ENCODE measurements at places on chromosomes 2 and 18.

DNA sequence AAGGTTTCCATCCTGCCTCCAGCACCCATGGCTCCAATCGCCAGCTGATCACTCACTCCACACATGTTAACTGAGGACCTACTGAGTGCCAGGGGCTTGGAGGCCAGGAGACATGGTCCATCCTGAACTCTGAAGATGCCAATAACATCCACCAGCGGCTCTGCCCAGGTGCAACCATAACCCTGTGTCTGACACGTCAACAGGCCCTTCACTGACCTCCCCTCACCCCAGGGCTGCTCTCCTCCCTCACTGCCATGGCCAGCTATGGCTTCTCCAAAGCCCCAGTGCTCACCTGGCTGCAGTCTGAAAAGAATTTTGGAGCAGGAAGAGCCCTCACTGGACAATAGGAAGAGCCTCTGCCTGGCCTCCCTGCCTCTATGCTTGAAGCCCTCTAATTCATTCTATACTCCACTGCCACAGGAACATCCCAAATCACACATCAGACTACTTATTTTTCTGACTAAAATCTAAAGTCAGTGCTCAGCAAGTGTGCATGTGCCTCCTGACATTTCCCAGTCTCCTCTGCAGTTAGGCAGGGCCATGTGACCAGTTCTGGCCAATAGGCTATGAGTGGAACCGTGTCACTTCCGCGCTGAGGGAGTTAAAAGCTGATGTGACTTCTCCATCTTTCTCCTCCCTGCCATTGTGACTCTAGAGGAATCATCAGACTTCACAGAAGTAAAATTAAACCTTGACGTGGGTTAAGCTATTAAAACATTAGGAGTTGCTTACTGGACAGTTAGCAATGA, 37.2 kb downstream of the ZBTB7C start:
- DNase-seq, result no peak

DNA sequence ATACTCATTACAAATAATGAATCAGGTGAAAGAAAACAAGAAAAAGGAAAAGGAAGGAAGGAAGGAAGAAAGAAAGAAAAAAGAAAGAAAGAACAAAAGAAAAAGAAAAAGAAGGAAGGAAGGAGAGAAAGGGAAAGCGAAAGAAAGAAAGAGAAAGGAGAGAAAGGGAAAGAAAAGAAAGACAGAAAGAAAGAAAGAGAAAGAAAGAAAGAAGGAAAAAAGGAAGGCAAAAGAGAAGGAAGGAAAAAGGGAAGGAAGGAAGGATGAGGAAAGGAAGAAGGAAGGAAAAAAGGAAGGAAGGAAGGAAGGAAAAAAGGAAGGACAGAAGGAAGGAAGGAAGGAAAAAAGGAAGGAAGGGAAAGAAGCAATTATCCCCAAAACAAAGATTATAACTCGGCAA, 1460.4 kb upstream of the PIK3C3 start:
- no peak for DNase-seq

GRCh38 chr2:143429932-143430679, 300.9 kb downstream of the ARHGAP15 start:
- no peak for DNase-seq

DNA sequence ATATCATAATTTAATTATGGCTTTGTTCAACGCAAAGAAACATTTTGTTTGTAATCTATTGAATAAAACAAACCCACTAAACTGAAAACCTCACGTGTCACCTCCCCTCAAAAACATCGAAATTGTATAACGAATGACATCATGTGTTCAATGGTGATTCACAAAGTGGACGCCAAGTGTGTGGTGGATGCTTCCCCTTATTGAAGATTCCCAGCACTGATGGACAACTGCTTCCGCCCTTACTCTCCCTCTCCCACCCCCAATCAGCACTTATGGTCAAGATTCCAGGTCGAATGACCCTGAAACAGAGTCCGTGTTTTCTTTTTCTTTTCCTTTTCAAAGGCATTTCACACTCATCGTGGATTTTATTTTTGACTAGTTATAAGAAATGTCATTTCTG, 383.0 kb upstream of the SMIM21 start:
- no peak for DNase-seq

DNA sequence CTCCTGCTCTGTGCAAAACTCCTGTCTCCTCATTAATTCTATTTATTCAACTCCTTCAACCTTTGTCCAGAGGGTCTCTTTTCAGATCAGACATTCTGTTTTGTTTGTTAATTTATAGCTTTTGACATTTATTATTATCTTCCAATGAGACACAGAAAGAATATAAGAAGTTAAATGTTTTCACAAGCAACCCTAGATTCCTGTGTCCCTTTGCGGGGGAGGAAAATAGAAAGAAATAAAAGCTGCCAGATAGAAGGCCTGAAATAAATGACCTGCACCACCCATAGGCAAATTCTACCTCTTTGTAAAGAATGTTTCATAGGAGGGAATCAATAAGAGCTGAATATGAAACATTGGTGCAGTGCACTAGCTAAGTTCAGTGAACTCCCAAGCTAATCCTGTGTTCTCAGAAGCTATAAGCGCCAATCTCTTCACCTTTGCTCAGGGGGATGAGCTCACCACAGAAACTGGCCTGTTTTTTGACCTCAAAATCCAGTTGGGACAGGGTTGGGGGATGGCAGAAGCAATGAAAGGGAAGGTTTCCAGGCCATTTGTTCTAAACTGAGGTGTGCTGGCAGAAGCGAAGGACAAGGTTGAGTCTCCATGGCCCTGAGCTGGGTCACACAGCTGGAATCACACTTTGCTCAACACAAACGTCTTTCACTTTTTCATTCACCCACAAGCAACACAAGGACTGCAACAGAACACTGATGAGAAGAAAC, 258.6 kb downstream of the NRXN1 start:
- DNase-seq, result no peak

GRCh38 chr2:227932403-227932802, 61.0 kb downstream of the DAW1 start:
- DNase-seq, result no peak

GRCh38 chr2:47487498-47487875, 84.5 kb downstream of the MSH2 start:
- DNase-seq, result no peak

- no peak for DNase-seq
Measured at GRCh38 chr2:29477186-29477585, 362.0 kb downstream of the CLIP4 start.

GRCh38 chr2:234395891-234396420, 100.9 kb downstream of the ARL4C start:
- no peak for DNase-seq

- DNase-seq, result no peak
Measured at GRCh38 chr2:47282621-47283272, 120.2 kb upstream of the MSH2 start.

DNA sequence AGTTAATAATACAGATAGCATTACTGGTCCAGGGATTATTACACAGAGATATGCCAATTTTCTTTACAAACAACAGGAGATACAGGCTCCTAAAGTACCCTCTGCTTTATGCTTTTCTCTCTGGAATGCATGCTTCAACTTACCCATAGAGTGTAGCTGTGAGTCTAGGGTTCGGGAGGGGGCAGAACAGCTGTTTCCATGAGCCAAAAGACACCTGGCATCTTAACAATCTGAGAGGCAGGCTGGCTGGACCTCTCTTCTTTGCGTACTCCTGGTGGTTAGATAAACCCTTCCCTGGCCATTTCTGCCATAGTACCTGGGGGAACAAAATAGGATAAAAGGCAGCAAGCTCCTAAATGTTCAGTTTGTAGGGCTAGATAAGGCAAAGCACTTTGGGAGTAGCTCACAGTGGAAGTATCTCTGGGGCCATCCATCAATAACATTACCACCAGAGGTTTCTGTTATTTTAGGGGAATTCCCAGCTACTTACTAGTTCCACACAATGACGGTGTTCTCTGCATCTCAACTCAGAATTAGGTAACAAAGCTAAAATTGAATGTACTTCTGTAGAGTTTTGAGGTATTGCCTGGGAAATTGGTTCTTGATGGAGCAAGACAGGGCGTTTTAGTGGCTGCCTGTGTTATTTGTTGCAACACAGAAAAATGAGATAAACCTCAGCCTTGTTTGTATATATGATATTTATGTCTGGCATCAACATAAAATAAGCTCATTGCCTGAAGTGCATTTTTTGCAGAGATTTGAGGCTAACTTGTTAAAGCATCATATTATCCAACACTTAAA, 6.2 kb upstream of the CCDC85A start:
- no peak for DNase-seq

- peak; percentile 51 for DNase-seq
Measured at GRCh38 chr2:173326806-173327205, 27.9 kb upstream of the CDCA7 start.

DNA sequence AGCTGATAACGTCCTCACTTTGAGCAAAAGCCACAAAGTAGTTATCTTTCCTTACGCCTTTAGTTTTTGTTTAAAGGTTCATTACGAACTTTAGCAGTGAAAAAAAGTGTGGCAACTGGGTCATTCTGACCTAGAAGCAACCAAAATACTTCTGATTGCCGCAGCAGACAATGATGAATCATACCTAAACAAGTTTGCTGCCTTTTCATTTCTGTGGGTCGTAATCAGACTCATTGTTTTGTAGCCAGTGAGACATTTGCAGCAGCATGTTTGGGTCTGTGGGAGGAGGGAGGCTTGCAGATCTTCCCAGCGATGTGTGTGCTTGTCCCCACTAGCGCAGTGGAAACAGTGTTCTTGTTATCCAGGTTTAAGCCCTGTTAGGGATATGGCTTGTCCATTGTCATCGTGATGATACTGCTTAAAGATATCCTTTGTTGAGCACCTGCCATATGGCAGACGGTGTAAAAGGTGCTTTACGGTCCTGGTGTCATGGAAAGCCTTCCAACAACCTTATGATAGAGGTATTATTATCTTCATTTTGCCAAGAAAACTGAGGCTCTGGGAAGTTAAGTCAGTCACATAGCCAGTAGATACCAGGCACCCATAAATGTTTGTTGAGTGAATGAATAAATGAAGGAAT, 1.3 kb upstream of the GREB1 start:
- peak; percentile 24 for DNase-seq

DNA sequence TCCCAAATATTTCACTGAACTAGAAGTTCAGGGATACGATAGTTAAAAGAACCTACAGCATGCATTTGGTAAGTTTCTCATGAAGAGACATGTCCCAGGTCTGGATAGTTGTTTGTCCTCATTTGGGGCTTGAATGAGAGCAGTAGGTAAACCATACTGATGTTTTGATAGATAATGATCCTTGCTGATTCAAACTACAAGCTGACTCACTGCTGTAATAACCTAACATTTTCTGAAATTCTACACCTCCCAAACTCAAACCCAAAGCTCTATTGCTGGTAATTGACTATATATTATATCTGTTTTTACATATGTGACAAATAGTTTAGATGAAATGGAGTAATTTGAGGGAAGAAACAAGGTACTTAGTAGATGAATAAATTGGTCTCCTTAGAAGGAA, 154.1 kb upstream of the BOD1L2 start:
- no peak for DNase-seq
